NCI-H774 (cell line): ENCODE measurements at places on chromosomes 2 and 18.

DNA sequence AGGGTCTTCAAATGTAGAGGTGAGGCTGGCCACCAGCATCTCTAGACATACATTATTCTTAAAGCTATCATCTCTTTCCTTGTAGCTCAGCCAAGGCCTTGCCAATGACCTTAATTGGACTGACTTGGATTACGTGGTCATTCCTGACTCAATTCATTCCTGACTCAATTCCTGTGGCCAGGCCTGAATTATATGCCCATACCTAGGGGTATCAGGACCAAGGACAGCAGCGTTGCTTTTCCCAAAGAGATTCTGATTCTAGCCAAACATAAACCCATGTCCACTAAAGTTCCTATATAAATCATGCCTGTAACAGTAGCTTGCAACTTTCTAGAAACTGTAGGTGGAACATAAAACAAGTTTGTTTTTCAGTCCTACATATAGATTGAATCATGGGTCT lies 231.7 kb downstream of the ARL6IP6 start:
- DNase-seq = no peak

DNA sequence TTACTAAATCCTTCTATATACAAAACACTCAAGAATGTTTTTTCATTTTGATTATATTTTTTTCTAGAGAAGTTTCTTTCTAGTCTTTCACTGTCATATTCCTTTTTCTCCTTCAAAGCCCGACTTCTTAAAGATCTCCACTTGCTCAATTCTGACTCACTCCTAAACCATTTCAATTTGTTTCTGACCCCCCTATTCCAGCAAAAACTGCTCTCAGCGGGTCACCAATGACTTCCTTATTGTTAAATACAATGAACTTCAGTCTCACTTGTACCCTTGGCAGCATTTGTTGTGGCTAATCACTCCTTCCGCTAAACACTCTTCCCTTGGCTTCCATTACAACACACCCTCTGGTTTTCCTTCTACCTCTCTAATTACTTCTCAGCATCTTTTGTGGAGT lies 111.1 kb upstream of the RBBP8 start:
- DNase-seq = no peak

DNA sequence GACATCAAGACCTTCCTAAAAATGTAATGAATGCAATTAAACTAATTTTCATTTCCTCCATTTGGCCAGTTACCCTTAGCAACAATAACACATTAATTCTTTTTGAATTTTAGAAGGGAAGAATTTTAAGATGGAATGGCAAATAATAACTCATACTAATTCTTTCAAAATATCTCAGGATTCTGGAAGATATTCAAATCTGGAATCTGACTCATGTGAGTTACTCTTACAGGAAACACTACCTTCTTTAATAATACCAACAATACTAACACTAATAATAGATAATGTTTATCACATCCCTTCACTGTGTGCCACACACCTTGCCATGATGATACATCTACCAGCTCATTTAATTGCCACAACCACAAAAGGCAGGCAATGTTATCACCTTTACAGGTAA lies 46.4 kb downstream of the ZNF521 start:
- no peak for DNase-seq

GRCh38 chr18:43590182-43590903 lies 313.1 kb upstream of the SYT4 start:
- no peak for DNase-seq

DNA sequence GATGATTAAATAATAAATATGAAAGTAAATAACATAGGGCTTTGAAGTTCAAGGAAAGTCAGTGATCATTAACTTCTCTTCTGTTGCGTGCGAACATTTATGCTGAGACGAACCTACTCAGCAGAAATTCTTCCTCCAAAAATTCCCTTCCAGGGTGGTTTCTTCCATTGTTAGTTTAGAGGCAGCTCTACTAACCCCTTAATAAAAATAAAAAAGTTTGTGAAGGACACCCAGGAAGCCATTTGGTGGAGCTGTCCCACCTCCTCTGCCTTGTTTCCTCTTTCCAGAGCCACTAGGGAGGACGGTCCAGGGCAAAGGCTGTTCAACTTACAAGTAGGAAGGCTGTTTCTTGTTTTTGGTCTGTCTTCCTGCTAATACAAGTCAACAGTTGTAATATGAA lies 2.1 kb upstream of the SMAD2 start:
- DNase-seq = no peak
